Fibroblast of skin of scalp (primary cell): ENCODE measurements at places on chromosomes 4 and X.

DNA sequence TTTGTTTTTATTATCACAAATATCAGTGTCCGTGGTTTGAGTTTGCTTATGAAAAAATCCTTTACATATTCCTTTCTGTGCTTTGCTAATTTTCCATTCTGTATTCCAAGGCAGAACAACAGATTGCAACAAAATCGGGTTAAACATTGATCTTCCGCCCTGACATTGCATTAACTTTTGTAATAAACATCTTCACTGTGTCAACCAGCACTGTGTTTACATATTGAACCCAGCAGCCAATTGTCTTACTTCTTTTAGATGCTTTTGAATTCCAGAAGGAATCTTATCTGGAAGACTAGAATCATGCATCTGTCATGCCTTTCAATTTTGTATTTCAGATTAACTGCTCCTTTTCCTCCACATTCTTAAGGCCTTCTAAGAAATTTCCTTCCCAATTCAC, 147.8 kb upstream of the CXXC4 start:
- no peak for DNase-seq

- DNase-seq, result no peak
Measured at GRCh38 chr4:153780221-153780620, 8.7 kb downstream of the SFRP2 start.

DNA sequence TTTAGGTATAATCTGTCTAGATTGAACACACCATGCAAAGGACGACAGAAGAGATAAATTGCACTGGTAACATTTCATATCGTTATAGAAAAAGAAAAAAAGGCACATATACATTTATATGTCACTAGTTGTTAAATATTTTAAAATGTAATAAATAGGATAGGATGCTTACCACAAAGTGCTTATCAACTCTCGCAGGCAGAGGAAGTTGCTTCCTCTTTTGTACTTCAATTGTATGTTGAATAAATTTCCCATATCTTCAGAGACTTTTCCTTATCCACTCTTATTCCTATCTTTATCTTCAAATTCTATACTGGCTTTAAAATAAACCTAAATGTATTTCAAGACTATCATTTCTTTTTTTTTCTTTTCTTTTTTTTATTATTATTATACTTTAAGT, 163.3 kb upstream of the SPOCK3 start:
- DNase-seq, result no peak

GRCh38 chr4:111480510-111480909, 664.7 kb upstream of the FAM241A start:
- DNase-seq, result no peak

- DNase-seq, result no peak
Measured at GRCh38 chrX:23524467-23524866, 142.8 kb upstream of the PRDX4 start.

DNA sequence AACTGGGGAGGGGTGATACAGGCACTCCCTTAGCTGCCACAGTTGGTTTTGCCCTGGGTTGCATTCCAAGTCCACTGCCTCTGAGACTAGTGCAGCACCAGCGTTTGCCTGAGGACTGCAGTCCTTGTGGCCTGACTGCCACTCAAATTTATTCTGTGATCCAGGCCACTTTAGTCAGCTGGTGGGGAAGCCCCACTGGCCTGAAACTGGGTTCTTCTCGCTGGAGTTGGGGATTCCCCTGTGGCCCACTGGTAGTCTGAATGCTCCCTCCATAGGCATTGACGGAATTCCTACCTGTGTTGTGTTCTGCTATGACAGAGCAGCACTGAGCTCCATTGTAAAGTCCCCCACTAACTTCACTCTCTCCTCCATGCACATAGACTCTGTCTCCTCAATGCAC, 63.8 kb downstream of the PTPN13 start:
- no peak for DNase-seq

DNA sequence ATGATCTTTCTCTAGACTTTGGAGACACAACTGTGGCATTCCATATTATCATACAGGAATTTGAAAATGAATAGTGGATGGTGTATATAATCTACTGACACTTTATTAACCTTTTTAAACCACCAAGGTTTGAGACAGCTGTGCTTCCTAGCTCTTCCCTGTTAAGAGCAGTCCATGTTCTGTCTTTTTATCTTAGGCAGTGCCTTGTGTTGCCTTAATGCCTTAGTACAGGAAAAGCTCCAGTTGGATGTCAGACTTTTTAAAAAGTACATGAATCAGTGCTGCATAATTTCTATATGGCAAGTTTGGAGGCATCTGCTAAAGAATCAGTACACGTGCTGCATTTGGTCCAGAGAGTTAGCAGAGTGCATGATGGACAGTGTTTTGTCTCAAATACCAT, 45.1 kb downstream of the OCRL start:
- DNase-seq, result no peak

DNA sequence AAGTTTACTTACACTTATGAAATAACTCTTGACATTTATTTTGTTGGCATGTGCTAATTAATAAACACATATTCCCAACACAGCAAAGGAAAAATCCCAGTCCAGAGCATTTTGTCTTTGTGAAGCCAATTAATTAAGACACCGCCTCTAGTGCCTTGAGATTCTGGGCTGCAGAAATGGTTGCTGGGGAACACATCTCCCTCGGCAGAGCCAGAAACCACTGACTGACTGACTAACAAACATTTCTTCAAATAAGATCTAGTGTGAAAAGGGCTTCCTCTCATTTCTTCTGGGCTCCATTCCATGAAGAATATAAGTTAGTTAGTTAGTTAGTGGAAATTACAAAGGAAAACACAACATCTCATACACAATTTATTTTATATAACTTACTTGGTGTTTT, 28.4 kb upstream of the NAP1L5 start:
- DNase-seq, result no peak

DNA sequence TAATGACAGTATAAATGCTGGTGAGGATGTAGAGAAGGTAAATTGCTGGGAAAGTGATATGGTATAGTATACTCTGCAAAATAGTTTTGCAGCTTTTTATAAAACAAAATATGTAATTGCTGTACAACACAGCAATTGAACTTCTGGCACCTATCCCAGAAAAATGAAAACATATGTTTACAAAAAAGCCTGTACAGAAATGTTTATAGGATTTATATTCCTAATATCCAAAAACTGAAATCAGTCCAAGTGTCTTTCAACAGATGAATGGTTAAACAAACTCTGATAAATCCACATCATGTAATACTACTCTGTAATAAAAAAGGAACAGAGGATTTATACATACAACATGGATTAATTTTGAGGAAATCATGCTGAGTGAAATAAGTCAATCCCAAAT, 198.4 kb upstream of the ACTRT1 start:
- no peak for DNase-seq

DNA sequence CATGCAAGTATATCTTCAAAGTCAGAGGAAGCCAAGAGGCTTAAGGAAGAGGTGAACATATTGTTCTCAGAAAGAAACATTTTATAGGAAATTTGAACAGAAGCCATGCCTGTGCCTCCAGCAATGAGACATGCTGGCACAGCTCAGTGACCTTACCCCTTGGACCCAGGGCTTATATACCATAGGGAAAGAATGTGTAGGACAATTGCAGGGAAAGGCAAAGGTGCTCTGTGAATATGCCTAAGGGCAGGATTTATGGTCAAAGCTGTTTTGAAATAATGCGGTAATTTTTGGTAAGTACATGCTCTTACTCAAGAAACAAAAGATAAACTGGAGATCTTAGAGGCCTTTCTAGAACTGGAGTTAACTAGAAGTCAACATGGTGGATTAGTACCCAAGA, 568.8 kb downstream of the GRID2 start:
- no peak for DNase-seq

GRCh38 chrX:120115438-120115963, at the start of gene RHOXF1:
Gene RHOXF1, minus strand, starts transcription at chrX:120115913. Its CDS starts 51 bp downstream, at chrX:120115862.
- no peak for DNase-seq

DNA sequence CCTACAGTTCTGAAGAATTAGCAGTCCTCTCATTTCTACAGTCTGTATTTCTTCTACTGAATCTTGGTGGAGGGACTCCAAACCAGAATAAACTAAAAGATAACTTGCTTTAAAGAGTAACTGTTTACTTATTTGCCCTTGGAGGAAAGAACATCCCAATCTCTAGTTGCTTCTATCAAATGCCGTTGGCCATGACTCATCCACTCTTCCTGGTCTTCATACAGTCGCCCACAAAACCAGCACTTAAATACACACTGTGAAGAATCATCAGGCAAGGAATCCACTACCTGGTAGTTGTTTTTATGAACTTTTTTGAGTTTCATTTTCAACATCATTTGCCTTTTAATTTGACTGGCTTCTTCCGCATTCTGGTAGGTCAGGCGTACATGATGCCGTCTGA, 14.2 kb downstream of the ZNF518B start:
- DNase-seq, result no peak

- no peak for DNase-seq
Measured at GRCh38 chrX:2960861-2961515, 31.8 kb upstream of the ARSD start.

DNA sequence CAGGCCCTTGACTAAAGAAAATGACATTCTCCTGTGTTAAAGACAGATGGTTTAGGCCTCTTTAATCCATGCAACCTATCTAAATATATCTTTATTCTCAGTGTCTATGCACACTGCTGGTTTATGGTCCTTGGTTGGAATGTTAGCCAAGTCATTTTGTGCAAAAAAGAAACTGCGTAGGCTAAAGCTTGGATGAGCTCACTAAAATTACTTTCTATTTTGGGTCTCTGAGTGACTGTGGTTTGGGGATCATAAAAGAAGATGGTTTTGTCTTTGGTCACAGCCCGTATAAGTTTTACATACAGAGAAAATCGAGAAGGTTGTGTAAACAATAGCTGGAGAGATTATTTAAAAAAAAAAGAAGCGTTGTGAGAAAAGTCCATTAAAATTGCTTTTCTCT, 443.6 kb downstream of the UBE2NL start:
- no peak for DNase-seq

DNA sequence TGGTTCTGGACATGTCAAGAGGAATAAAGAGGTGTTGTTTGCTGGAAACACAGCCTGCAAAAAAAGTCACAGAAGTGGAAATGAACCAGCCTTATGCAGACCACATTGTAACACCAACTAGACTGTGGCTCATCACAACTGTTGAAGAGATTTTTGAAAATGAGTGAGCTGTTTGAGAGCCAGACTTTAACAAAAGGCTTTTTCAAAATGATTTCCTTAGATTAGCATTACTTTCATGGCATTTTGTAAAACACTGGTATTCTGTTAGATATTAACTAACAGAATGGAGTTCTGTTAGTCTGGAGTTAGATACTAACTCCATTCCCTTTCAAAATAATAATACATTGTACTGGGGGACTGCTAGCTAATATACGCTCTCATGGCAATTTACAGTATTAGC, 60.6 kb upstream of the GABRA2 start:
- DNase-seq, result no peak

GRCh38 chr4:21790438-21791029, 158.0 kb downstream of the KCNIP4 start:
- peak; percentile 53 for DNase-seq

GRCh38 chr4:4338210-4339001, 48.4 kb downstream of the ZBTB49 start:
- DNase-seq, result no peak

DNA sequence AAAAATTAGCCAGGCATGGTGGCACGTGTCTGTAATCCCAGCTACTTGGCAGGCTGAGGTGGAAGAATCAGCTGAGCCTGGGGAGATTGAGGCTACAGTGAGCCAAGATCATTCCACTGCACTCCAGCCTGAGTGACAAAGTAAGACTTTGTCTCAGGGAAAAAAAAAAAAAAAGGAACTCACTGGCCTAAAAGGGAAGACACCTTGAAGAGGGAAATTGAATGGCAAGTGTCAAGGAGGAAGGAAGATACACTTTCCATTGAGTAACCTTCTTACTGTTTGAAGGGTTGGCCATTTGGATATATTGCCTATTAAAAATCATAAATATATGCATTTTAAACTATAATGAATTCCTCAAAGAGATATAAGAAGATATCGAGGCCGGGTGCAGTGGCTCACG, 147.5 kb upstream of the FAM241A start:
- no peak for DNase-seq

- DNase-seq, result no peak
Measured at GRCh38 chrX:137430301-137430700, 135.6 kb upstream of the ZIC3 start.

DNA sequence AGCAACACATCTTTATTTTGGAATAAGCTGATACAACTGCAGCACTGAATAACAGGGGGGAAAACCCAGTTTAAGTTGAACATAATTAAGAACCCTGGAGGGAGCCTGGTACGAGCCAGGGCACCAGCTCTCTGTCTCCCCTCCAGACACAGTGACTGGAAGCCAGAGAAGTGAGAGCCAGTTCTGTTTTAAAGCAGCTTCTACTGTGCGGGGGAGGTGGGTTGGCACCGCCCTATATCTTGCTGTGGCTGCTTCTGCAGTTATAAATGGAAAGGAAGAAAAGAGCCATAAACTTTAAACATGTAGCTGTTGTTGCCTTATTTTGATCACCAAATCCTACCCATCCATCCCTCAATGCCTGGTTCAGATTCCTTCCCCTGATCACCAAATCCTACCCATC, 207.9 kb upstream of the ANXA3 start:
- DNase-seq, result no peak

GRCh38 chr4:161564230-161564834, 599.5 kb downstream of the FSTL5 start:
- DNase-seq, result peak; percentile 27
